ENCODE measurements at places on chromosomes 5 and 9.

DNA sequence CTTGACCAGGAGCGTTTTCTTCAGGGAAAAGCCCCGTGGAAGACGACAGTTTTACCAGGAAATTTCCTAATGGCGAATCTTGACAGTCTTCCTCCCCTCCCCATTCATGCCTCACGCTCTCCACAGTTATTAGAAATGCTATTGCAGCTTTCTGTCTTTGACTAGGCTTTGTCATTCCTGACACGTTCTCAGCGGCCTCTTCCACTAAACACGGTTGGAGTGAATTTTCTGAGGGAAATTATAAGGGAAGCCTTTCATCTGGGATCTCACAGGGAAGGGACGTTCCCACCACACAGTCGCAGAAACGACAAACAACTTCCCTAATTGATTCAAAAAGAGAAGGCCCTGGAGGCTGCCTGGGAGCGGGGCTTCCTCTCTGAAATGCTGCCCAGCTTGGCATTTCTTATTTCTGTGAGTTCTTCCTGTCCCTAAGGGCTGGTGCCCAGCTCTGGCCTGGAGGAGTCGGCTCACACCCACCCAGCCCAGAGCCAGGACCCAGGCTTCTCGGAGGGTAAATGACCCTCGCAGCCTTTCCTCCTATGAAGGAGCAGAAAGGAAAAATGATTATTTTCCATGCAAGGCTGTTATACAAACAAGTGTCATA, 57.1 kb upstream of the PPP1R26 start:
- no peak for DNase-seq

DNA sequence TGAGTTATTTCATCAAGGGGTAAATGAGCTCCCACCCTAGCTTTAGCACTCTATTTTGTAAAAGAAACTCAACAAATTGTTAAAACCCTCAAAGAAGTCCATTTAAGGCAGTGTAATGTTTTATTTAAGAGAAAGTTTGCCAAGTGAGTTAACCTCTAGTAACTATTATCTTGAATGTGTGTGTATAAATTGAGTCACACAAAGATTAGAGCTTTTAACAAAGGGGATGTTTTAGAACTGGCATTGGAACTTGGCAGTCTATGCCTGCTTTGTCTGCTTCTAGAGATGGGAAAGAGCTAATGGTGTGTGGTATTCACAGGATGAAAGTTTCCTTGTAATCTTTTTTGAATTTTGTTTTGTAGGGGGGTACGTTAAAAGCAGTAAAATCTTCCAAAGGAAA, 33.2 kb downstream of the KDM3B start:
- no peak for DNase-seq

DNA sequence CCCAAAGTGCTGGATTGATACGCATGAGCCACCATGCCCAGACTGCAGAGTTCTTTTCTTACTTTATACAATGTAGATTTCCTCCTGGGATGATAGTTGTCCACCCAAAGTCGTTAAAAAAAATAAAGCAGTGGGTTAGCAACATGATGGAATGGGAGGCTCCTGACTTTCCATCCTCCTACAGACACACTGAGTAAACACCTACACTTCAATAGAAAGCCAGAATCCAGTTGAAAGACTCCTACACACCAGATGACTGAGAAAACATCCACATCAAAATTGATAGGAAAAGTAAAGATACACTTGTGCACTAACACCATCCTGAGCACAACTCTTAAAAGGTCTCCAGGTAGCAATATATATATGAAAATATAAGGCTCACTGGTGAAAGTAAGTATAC, 95.0 kb upstream of the TUT7 start:
- no peak for DNase-seq

DNA sequence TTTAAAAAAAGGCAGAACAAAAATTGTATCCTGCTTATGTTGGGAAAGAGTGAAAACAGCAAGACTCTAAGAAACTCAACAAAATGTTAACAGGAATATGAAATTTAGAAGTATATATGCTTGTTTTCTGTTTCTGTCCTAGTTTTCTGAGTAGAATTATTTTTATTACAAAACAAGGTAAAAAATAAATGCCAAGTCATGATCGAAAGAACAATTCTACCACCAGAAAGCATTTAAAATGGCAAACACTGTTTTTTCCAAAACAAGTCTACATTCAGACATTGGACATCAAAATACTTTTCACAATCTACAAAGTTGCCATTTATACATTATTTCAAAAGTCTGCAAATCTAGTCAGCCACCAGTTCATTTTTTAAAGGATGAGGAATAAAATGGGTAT, 102.6 kb downstream of the TLE1 start:
- DNase-seq, result no peak

DNA sequence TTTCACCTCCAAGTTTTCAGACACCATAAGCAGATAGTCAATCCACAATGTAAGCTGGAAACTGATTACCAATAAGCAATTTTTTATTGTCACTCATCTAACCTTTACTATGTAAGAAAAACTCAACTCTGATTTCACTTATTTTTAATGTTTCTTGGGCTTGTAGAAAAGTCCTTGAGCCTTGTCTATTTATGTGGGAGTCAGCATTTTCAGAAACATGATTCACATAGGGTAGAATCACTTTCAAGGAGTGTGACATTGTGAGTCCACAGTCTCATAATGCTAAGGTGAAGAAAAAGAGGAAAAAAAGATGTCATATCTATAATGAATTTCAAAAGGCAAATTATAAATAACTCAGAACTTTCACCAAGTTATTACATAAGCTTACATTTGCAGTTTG, 2167.9 kb upstream of the C9orf72 start:
- no peak for DNase-seq
